A549 treated with ZK216348 at 1 μM for 4 hours (cell line): ENCODE measurements at places on chromosomes 11 and 22. TPM values are rescaled to one million over a fixed set of nuclear protein-coding genes. Genes with fewer than 3 reads are reported as not detected.

Gene EPS8L2
- 64.8 to 145 TPM (median 118 TPM) in 5 replicates for total RNA-seq

Gene LIF
- total RNA-seq, result 18.2 to 40.8 TPM (median 35.2 TPM) in 5 replicates

Gene ZDHHC8
- total RNA-seq, result 14.8 to 39.3 TPM (median 32.8 TPM) in 5 replicates

Gene INTS4
- 17.2 to 21.1 TPM (median 19.0 TPM) in 5 replicates for total RNA-seq

Gene CLDN5
- total RNA-seq, result not detected in 5 replicates

Gene MS4A6A
- not detected in 5 replicates for total RNA-seq

Gene SYNGR1
- total RNA-seq, result 6.1 to 13.5 TPM (median 11.4 TPM) in 5 replicates

Gene THRSP
- not detected in 5 replicates for total RNA-seq

Gene EFCAB6
- 0.34 to 1.1 TPM (median 0.45 TPM) in 5 replicates for total RNA-seq

Gene OR56B4
- not detected in 5 replicates for total RNA-seq

Gene UPK2
- total RNA-seq, result 0.37 to 1.5 TPM (median 0.67 TPM) in 5 replicates

Gene PKP3
- total RNA-seq, result 23.3 to 42.5 TPM (median 38.8 TPM) in 5 replicates

Gene FAM227A
- 0.68 to 1.1 TPM (median 0.95 TPM) in 5 replicates for total RNA-seq

Gene SLC43A1
- total RNA-seq, result 2.1 to 3.7 TPM (median 2.9 TPM) in 5 replicates

Gene NADSYN1
- total RNA-seq, result 35.2 to 54.0 TPM (median 48.7 TPM) in 5 replicates

Gene KIF18A
- total RNA-seq, result 10.8 to 20.0 TPM (median 15.3 TPM) in 5 replicates

Gene GNAZ
- total RNA-seq, result 1.8 to 3.3 TPM (median 2.7 TPM) in 5 replicates

Gene P2RY6
- 3.9 to 12.7 TPM (median 8.7 TPM) in 5 replicates for total RNA-seq

Gene CD248
- not detected in 5 replicates for total RNA-seq

Gene TEX54
- not detected in 5 replicates for total RNA-seq

Gene EIF3D
- 155 to 176 TPM (median 167 TPM) in 5 replicates for total RNA-seq

Gene ADM2
- total RNA-seq, result 0.27 to 0.84 TPM (median 0.69 TPM) in 5 replicates

Gene APOL5
- not detected in 5 replicates for total RNA-seq

Gene ASCL2
- not detected in 5 replicates for total RNA-seq

Gene H19
- total RNA-seq, result 6.6 to 16.7 TPM (median 12.0 TPM) in 5 replicates

Gene ACTN3
- 0.15 TPM in 1 of 5 replicates, not detected in the others for total RNA-seq

Gene SPDYC
- total RNA-seq, result not detected in 5 replicates

Gene DDTL
- total RNA-seq, result 1.5 to 2.4 TPM (median 1.7 TPM) in 5 replicates

Gene SPON1
- not detected in 5 replicates for total RNA-seq

Gene CARNS1
- total RNA-seq, result 0.08 to 0.21 TPM (median 0.14 TPM) in 5 replicates

Gene MYOD1
- total RNA-seq, result not detected in 5 replicates

Gene CASP5
- total RNA-seq, result not detected in 5 replicates

Gene PHF21A
- 10.7 to 16.0 TPM (median 12.7 TPM) in 5 replicates for total RNA-seq

Gene KCNJ1
- total RNA-seq, result not detected in 5 replicates

Gene ATM
- 7.2 to 14.6 TPM (median 8.4 TPM) in 5 replicates for total RNA-seq

Gene SF3A1
- 43.1 to 76.7 TPM (median 62.6 TPM) in 5 replicates for total RNA-seq

Gene GRIK4
- total RNA-seq, result not detected in 5 replicates

Gene ART5
- total RNA-seq, result 0.18 to 0.70 TPM (median 0.25 TPM) in 4 of 5 replicates, not detected in the other

Gene SLC29A2
- 2.5 to 5.8 TPM (median 5.7 TPM) in 5 replicates for total RNA-seq

Gene IL17REL
- 0.06 TPM in 1 of 5 replicates, not detected in the others for total RNA-seq

Gene LRRC74B
- total RNA-seq, result not detected in 5 replicates

Gene C11orf91
- 0.59 to 4.0 TPM (median 1.0 TPM) in 5 replicates for total RNA-seq

Gene KRTAP5-1
- total RNA-seq, result not detected in 5 replicates

Gene SYTL2
- 8.7 to 20.6 TPM (median 10.6 TPM) in 5 replicates for total RNA-seq

Gene MS4A1
- not detected in 5 replicates for total RNA-seq

Gene ZNF214
- 0.49 to 1.5 TPM (median 0.73 TPM) in 5 replicates for total RNA-seq

Gene OR8G1
- total RNA-seq, result not detected in 5 replicates

Gene TMEM135
- total RNA-seq, result 9.7 to 13.3 TPM (median 10.5 TPM) in 5 replicates

Gene OR4C13
- not detected in 5 replicates for total RNA-seq

Gene APOA5
- not detected in 5 replicates for total RNA-seq

Gene RIMBP3C
- total RNA-seq, result 0.13 to 0.64 TPM (median 0.22 TPM) in 5 replicates

Gene OR5B3
- total RNA-seq, result not detected in 5 replicates

Gene BAIAP2L2
- 4.8 to 7.5 TPM (median 5.9 TPM) in 5 replicates for total RNA-seq

Gene P4HA3
- total RNA-seq, result 37.2 to 64.7 TPM (median 49.8 TPM) in 5 replicates
